ENCODE measurements at places on chromosomes 11 and 22.

DNA sequence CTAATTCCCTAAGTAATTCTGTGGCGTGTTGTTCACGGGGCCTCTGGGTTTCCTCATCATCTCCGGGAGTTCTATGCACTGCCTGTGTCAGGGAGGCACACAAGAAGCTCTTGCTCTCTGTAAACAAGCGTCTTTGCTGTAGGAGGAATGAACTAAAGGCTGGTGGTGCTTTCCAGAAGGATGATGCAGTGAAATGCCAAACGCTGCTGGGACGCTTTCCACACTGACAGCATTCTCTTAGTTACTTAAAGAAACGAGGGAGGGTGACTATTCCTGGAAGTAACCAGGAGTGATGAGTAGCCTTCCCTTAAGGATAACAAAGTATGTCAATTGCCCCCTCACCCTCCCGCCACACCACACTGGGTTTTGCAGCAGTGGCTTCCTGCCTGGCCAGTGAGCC lies 38.5 kb upstream of the NUP50 start:
- DNase-seq = no peak
- H3K36me3 ChIP-seq = no peaks in the 10 kb centered on the region
- no peak overlapping the region for H3K27ac ChIP-seq

DNA sequence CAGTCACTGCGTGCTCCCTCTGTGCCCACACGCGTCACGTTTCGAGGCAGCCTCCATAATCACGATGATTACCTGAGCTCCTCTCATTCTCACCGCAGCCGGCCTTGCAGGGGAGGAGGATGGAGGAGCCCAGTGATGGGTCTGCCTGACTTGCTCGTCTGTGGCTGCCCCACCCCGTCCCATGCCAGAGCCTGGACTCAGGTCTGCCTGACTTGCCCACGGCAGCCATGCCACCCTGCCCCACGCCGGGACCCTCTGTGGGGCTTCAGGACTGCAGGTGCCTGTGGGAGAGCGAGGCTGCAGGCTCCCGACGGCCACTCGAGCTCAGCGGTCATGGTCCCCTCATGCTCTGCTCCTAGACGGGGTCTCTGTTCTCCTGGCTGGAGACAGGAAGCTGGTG lies 1025.1 kb downstream of the BRD1 start:
- no peaks in the 10 kb centered on the region for H3K4me1 ChIP-seq
- no peak overlapping the region for H3K4me3 ChIP-seq
- H3K36me3 ChIP-seq = no peaks in the 10 kb centered on the region
- H3K27ac ChIP-seq = no peak overlapping the region
- DNase-seq = no peak

DNA sequence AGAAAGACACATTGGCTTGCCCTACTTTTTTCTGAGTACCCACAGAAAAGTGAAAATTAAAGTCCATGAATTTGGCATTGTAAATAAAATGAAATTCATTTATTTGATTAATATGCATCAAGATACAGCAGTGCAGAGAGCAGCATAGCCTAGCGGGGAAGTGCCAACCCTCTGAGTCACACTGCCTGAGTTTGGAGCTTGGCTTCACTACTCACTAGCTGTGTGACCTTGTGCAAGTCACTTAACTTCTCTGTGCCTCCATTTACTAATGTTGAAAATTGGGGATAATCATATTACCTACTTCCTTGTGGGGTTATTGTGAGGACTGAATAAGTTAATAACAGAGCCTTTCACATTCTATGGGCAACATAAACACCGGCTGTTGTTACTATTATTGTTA lies 111.5 kb upstream of the CSNK2A3 start:
- peaks cover 10% of the 10 kb centered on the region for H3K4me1 ChIP-seq
- DNase-seq = no peak
- no peaks in the 10 kb centered on the region for H3K36me3 ChIP-seq
- H3K27me3 ChIP-seq = no peaks in the 10 kb centered on the region
- H3K4me3 ChIP-seq = no peak overlapping the region
- H3K27ac ChIP-seq = no peak overlapping the region

GRCh38 chr22:29478326-29479276 lies 1.4 kb upstream of the NEFH start:
- H3K4me1 ChIP-seq = peaks cover 13% of the 10 kb centered on the region
- H3K4me3 ChIP-seq = no peak overlapping the region
- peaks cover 58% of the 10 kb centered on the region for H3K27me3 ChIP-seq
- no peak for DNase-seq
- H3K27ac ChIP-seq = no peak overlapping the region

All from lower lobe of right lung (tissue), 2 donors.